A673 (cell line): ENCODE measurements at places on chromosomes 2 and 18. TPM values are rescaled to one million over a fixed set of nuclear protein-coding genes. Genes with fewer than 3 reads are reported as not detected.
A peak's percentile ranks its signal among the peaks of the same experiment; 100 is the strongest.

The SOX11 gene
- 73.9 and 75.1 TPM in 2 replicates for total RNA-seq

The TMEM247 gene
- not detected in 2 replicates for total RNA-seq

The LRRTM1 gene
- total RNA-seq: not detected in 2 replicates

The HRH4 gene
- total RNA-seq: 0.15 TPM in 1 of 2 replicates, not detected in the other

The GAL3ST2 gene
- 5.0 and 5.3 TPM in 2 replicates for total RNA-seq

The ALKAL2 gene
- not detected in 2 replicates for total RNA-seq

The RAB27B gene
- 0.04 TPM in 1 of 2 replicates, not detected in the other for total RNA-seq

The KCNJ13 gene
- not detected in 2 replicates for total RNA-seq

DNA sequence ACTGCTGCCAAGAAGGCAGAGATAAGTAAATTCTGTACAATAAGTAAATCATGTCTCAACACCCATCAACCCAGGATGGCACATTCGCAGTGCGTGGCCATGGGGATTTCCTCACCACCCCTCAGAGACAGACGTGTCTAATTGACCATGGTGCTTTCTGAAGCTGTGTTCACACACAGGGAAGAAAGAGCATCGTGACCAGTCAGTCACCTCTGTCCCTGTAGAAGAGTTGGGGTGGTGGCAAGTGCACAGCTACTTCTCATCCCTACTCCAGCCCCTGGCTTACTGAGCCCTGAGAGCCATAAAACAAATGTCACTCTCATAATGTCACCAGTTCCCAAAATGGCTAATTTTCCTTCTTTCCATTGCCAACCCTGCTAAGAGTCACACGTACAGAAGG is 31.3 kb upstream of the MLPH start:
- no peak for DNase-seq

GRCh38 chr2:85522090-85522647 is 16.8 kb upstream of the MAT2A start:
- no peak for DNase-seq

DNA sequence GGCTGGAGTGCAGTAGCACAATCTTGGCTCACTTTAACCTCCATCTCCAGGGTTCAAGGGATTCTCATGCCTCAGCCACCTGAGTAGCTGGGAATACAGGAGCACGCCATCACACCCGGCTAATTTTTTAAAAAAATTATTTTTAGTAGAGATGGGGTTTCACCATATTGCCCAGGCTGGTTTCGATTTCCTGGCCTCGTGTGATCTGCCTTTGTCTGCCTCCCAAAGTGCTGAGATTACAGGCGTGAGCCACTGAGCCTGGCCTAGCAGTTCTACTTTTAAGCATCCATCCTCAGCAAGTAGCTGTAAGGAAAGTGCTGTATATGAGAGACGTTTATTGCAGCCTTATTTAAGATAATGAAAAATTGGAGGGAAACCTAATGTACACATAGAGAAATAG is 79.7 kb downstream of the ZDBF2 start:
- no peak for DNase-seq

GRCh38 chr2:223736488-223736887 is 100.9 kb downstream of the AP1S3 start:
- DNase-seq: no peak

DNA sequence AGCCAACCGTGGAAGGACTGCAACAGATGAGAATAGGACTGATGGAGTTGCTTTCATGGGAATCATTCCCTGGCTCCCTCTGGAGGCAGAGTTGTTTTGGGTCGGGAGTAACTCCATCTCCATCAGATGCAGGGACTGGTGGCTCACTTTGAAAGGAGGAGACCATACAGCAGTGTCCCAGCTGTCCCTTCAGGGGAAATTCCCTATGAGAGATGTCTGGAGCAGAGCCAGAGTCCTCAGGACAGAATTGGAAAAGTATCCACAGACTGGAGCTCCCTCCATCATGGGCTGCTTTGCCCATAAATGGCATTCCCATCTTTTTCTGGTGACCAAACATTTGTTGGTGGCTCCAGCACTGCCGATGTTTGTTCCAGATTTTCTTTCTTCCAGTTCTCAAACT is 144.3 kb downstream of the NCK2 start:
- DNase-seq: no peak

- no peak for DNase-seq
Observed at GRCh38 chr18:63321291-63321690, 1.7 kb upstream of the BCL2 start.

- peak; percentile 24 for DNase-seq
Observed at GRCh38 chr2:47569658-47570475, 166.9 kb downstream of the MSH2 start.

DNA sequence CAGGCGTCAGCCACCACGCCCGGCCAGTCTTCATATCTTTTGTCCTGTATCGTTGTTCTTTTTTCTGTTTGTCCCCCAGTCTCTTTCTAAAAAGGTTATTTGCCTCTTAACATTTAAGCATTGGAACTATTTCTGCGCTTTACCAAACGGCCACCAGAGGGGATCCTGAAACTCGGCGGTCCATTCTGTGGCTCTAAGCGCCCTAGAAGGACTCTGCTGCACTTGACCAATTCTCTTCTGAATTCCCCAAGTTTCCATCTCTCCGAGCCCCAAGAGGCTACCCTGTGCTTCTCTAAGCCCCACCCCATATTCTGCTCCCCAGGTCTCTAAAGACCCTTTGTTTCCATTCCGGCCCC is 33.1 kb upstream of the REG3G start:
- peak; percentile 51 for DNase-seq

DNA sequence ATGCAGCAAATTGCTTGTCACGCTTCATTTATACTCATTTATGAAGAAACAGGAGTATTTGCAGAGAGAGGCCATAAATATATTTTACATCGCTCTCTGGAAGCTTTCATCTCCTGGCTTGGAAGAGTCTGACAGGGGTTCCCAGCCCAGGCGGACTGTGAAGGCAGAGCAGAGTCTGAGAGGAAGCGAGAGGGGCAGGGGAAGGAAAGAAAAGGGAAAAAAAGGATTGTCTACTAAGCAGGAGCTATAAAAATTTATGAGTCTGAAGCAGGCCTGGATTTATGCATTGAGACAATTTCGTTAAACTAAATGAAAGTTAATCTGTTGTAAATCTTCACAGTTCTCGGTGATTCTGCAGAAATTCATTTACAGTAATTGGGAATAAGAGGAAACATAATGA is 143.9 kb upstream of the GYPC start:
- no peak for DNase-seq

DNA sequence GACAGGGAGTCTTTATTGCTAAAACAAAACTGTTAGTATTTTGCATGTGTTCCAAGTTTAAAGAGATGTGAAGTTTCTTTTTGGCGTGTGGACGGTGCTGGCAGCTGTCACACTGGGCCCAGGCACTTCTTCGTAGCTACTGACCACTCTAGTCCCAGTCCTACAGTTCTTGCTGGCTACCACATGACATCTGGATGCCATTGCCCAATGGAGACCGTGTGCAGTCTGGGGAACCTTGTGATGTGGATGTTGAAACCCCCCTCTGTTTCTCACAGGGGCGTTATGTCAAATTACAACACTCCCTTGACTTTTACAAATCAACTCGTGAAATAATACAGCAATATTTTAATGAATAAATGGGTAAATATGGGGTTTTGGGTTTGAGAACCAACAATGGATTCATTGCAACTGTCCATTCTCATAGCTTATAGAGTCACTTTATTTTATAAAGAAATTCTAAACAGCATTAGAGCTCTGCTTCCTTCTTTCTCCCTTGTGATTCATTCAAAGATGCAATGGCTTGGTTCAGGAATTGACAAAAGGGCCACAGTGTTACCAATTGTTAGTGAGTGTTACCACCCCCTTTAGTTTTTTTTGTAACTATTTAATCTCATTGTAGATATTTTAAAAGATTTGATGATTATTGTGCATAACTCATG is 1.2 kb downstream of the GPD2 start:
- DNase-seq: no peak

DNA sequence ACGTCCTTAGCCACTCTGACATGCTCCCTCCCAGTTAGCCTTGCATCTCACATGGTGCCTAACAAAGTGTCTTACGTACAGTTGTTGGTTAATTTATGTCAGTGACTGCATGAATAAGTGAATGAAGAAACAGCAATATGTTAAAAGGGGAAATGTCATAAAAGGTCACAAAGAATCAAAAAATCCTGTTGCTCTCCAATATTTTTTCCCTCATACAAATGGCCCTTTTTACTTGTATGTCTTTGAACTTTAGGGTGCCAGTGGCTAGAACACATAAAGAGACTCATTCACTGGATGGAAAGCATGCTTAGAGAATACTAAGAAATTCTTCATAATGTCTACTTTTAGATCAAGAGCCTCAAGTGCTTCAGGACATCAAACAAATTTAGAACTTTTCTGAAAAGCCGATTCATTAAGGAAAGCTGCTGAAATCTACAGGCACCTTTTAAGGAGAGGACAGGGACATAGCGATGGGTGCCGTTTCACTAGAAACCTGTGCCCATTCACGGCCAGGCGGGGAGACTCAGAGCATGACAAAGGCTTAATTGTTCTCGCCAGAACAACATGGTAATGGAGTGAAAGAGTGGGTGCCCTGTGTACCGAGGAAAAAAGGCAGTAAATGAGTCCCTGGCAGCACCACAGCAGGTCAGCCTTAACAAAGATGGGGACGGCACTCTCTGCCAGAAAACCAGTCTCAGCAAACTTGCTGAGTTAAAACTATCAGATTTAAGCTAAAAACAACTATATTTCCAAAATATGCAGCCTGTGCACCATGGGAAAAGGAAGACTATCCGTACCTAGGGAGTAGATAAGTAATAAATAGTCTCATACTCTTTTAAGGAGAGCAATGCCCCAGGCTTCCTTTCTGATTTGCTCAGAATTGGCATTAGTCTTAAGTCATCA is 71.6 kb upstream of the SPTBN1 start:
- DNase-seq: no peak

- DNase-seq: no peak
Observed at GRCh38 chr18:31679133-31679742, 5.1 kb downstream of the B4GALT6 start.

- peak; percentile 1 for DNase-seq
Observed at GRCh38 chr18:76621226-76621625, 126.2 kb upstream of the ZNF516 start.

GRCh38 chr2:213678437-213679218 is 394.4 kb downstream of the SPAG16 start:
- no peak for DNase-seq

GRCh38 chr2:211494085-211494484 is 937.7 kb downstream of the CPS1 start:
- no peak for DNase-seq

DNA sequence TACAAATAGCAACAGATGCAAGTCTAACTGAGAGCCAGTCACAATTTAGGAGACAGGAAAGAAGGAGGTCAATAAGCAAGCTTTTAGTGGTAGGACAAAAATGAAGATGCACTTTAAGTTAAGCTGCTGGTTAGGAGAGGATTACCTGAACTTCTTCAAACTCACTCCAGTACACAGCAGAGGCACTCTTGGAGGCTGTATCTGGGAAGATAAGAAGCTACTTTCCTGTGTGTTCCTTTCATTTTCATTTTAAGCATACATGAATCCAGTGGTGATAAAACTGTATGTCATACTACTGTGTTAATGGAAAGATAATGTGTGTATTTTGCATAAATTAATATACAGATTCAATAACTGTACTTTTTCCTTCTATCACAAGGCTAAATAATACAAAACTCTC is 49.6 kb downstream of the HYCC2 start:
- no peak for DNase-seq

DNA sequence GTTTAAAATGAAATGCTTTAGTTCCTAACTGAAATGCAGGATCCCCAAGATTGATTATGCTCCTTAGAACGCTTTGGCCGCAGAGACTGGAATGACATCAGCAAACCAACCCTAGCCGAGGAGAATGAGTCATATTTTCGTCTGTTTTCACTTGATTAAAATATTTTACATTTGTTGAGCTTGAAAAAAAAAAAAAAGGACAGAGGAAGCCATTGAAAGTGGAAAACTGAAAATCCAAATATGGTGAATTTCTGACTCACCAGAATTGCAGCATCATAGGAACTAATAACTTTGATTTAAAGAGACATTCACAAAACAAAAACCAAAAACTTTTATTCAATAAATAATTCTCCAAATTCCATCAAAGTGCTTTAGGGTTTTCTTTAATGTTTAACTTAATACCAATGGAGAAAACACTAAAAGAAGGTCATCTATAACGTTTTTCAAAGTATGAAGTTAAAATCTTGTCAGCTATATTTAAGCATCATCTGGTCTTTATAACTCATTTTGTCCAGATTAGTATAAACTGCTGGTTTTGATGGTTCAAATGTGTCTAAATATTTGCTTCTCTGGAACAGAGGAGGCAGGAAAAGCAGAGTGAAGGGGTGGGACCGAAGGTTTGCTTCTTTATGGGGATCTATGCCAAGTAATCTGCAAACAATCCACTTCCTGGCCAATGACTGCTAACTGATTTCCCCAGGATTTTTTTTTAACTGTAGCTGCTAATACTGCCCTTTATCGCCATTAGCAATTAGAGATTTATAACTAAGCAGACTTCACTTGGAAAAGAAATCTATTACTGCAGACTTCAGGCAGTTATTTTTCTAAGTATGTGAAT is 30.9 kb upstream of the COL5A2 start:
- DNase-seq: peak; percentile 86

DNA sequence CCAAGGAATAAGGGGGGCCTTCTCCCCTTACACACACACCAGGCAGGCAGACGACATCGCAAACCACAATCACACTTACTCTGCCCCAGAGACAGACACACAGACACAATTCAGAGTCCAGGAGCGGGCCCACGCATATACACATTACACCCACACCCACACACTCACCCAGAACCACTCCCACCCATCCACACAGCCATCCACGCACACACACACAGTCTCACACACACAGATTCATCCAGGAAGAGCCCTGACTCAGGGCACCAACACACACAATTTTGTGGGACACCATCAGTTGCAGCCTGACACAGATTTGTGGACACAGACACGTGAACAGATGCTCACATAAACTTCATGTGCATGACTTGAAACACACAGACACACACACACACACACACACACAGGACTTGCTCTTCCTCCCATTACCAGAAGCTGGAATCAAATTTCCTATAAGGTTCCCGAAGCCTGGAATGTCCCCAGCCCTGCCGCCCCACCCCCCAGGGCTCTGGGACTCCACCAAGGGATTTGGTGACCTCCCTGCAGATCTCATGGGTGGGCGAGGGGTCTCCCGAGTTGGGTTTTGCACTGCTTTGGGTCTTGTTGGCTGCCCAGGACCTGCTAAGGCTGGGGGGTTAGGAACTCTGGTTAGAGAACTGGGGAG is 23.5 kb downstream of the TNS1 start:
- DNase-seq: no peak

DNA sequence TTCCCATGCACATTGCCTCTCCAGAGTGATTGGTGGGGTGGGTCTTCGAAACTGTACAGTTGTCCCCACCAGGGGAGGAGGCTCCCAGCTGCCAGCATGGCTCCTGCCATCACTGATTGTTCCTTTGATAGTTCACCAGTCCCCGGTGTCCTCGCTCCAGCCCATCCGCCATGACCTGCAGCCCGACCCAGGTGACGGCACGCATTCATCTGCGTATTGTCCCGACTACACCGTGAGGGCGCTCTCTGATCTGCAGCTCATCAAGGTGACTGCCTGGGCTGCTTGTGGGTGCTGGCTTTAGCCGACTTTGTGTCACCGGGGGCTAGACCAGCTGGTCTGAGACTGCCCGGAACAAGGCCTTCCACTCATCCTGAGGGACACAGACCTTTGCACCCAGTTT is 12.4 kb downstream of the CNNM3 start:
- DNase-seq: no peak
